ENCODE measurements at places on chromosomes 6 and 20.

DNA sequence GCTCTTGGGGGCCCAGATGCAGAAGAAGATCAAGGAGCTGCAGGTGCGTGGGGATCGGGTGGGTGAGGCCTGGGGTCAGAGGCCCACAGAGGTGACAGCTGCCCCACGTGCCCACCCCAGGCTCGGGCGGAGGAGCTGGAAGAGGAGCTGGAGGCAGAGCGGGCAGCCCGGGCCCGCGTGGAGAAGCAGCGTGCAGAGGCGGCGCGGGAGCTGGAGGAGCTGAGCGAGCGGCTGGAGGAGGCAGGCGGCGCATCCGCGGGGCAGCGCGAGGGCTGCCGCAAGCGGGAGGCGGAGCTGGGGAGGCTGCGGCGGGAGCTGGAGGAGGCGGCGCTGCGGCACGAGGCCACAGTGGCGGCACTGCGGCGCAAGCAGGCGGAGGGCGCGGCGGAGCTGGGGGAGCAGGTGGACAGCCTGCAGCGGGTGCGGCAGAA is 41.5 kb downstream of the MYH7B start:
- no peak for DNase-seq

GRCh38 chr20:58715801-58716475 is 23.3 kb downstream of the NPEPL1 start:
- DNase-seq = no peak

DNA sequence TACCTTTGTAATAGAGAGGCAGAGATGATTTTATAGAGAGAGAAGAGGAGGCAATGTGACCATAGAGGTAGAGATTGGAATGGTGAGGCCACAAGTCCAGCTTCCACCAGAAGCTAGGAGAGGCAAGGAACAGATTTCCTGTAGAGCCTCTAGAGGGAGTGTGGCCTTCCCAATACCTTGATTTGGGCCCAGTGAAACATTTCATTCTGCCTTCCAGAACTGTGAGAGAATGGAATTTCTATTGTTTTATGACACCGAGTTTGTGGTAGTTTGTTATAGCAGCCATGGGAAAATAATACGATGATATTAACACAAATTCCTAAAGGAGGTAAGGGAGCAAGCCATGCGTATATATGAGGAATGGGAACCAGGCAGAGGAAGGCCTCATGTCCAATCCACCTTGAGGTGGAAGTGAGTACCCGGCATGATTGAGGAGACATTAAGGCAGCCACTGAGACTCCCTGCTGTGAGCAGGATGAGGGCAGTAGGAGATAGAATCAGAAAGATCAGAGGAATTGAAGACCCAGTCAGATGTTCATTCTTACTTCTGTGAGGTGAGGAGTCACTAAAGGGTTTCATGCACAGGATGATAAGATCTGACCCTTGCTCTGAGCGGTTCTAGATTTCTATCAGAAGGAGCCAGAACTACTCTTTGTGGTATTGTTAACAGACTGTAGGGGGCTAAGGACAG is 636.3 kb upstream of the IMPG1 start:
- DNase-seq = no peak

DNA sequence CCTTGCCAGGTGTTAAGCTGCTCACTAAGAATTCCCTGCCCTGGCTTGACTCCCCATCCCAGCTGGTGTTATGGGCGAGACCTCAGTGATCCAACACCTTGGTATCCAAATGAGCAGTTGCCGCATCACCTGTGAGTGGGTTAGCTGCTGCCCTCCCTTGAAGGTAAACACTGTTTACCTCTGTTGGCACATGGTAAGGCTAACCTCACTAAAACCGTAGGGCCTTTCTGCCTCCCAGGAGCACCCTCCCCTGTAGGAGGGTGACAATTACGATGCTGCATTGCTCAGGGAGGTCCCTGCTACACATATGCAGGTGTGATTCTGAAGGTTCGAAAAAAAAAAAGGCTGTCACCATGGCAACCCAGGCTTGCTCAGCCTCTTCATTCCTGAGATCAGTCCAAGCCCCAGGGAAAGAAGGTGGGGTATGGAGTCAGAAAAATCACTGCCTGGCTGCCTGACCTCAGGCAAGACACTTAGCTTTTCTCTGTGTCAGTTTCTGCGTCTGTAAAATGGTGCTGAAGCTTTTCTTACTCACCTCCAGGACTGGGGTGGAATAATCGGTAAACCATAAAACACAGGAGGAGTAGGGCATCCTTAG is 19.5 kb downstream of the PNPLA1 start:
- DNase-seq = no peak

- no peak for DNase-seq
Measured at GRCh38 chr20:44098657-44099056, 88.3 kb downstream of the JPH2 start.

GRCh38 chr6:167454003-167454402 is 129.1 kb downstream of the TTLL2 start:
- no peak for DNase-seq

GRCh38 chr6:139008117-139008516 is 20.1 kb upstream of the REPS1 start:
- DNase-seq = no peak

DNA sequence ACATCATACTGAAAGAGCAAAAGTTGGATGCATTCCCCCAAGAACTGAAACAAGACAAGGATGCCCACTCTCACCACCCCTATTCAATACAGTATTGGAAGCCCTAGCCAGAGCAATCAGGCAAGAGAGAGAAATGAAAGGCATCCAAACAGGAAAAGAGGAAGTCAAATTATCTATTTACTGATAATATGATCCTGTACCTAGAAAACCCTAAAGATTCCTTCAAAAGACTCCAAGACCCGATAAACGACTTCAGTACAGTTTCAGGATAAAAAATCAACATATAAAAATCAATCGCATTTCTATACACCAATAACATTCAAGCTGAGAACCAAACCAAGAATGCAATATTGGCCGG is 14.5 kb downstream of the CDK19 start:
- DNase-seq = no peak

- DNase-seq = no peak
Measured at GRCh38 chr6:41939176-41939847, 2.3 kb downstream of the CCND3 start.

DNA sequence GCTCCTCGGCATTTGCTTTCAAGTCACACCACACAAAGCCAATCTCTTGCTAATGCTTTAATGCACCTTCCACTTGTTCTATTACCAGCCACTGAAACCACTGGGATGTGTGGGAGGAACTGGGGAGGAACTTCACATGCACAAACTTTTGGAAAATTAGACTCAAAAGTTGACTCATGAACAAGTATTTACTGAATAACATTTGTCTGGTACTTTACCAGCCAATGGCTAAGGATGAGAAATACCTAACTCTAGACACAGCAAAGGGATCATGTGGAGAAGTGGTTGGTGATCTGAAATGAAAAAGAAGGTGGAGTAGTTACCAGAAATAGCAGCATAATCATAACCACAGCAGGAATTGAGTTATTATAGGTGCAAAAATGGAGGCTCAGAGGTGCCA is 554.0 kb upstream of the NOX3 start:
- DNase-seq = no peak

- DNase-seq = no peak
Measured at GRCh38 chr6:170253226-170253909, 37.5 kb downstream of the DLL1 start.

DNA sequence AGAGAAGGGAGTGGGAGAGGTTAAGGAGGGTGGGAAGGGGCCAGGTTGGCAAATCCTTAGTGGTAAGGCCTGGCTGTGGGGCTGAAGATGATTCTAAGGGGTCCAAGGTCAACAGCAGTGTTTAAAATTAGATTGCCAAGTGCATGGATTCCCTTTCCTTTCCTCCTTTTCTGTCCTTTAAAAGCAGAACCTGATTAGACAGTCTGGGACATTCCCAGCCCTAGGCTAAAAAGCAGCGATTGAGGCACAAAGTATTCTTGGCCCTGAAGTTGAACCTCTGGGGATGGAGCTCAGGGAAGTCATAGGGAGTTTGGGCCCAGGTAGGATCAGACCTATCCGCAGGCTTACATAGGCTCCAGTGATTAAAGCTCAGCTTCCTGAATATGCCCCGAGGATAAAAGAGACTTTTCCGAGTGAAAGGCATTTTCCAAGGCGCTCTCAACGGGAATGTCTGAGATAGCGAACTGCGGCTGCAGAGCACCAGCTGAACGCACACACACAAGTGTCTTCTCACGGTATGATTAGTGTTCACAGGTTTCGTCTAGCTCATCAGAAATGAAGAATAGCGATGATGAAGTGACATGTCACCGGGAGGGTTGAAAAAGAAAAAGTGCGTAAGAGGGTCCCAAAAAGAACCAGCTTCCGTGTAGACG is 787 bp upstream of the CARMIL1 start:
- no peak for DNase-seq

GRCh38 chr6:3878048-3878666 is 29.0 kb downstream of the FAM50B start:
- DNase-seq = no peak

- DNase-seq = no peak
Measured at GRCh38 chr20:34983995-34984735, 28.5 kb downstream of the MYH7B start.

Data from NCI-H1048 (cell line).